Ovary (tissue), 10 donors: ENCODE measurements at places on chromosomes 3 and 15.

GRCh38 chr15:70354346-70354905 is 256.7 kb upstream of the TLE3 start:
- DNase-seq, result no peak

DNA sequence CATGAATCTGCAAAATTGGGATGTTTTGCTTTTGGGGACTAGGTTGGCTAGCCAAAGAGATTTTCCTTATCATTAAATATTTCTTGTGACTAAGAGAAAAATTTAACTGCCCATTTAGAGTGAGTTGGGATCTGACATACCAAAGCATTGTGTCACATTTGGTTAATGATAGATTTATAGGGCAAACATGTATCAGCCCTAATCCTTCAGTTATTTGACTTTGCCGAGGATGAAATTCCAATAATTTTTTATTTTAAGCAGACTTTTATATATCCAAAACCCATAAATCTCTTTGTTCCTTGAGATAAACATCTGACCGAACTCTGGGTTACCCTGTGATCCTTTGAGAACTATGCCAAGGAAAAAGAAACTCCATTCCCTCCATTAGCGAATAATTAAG is 218.9 kb downstream of the CDIN1 start:
- no peak for DNase-seq

GRCh38 chr3:171790898-171791691 is 19.2 kb downstream of the PLD1 start:
- no peak for DNase-seq

GRCh38 chr3:168260859-168261258 is 165.1 kb upstream of the GOLIM4 start:
- DNase-seq, result no peak

DNA sequence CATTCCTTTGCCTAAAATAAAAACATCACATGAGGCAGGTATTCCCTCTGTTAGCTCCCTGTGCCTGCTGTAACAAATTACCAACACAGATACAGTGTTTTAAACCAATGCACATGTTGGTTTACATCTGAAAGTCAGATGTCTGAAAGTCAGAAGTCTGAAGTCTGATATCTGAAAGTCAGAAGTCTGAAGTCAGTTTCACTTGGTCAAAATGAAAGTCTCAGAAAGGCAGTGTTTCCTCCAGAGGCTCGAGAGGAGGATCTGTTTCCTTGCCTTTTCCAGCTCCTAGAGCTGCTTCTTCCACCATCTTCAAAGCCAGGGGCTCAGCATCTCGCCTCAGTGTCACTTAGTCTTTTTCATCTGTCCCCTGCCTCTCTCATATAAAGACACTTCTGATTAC is 22.0 kb downstream of the SST start:
- DNase-seq, result no peak

- DNase-seq, result no peak
Measured at GRCh38 chr15:70374096-70374495, 276.4 kb upstream of the TLE3 start.

DNA sequence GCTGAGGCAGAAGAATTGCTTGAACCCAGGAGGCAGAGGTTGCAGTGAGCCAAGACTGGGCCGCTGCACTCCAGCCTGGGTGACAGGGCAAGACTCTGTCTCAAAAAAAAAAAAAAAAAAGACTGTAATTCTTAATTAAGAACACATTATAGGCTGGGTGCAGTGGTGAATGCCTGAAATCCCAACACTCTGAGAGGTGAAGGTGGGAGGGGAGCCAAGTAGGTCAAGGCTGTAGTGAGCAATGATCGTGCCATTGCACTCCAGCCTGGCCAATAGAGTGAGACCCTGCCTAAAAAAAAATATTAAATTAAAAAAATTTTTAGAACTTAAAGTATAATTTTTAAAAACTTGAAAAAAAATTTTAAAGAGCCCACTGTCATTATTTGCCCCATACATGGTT is 13.4 kb upstream of the ARPIN start:
- no peak for DNase-seq

DNA sequence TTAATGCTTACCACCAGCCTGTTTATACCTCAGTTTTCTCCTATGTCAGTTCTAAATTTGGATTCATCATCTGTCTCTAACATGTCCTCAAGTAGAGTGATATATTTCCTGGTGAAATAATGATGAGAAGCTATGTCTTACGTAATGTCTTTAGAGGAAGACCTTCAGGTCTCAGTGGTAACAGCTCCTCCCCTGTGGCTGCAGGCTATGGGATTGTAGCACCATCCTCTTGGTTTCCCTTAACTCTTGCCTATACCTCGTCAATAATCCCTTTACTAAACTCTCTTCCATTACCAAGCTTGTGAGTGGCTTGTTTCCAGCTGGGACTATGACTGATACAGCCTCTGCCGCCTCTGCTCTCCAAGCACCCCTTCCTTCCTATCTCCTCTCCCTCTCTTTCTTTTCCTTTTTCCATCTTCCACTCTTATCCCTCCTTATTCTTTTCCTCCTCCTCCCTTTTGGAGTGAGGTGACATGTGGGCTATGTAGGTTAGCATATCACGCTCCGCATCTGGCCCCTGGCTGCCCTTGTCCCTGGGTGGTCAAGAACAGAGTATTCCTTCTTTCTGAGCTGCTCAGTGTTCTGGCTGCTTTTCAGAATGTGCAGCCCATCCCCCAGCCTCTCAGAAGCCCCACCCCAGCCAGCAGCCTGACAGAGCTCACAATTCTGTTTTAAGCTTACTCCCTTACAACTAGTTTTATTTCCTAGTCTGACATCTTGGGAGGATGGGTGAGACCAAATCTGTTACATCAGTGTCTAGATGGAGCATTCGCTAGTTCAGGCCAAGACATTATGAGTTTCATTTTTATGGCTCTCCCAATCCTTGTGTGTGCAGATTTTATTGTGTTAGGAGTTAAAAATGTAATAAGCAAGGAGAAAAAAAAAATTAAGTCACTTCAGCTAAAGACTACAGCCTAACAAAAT is 75.0 kb upstream of the RNU6-1 start:
- DNase-seq, result peak; percentile 74

- DNase-seq, result peak; percentile 61
Measured at GRCh38 chr3:119240101-119240590, 532 bp downstream of the B4GALT4 start.

GRCh38 chr3:64815789-64816188 is 128.0 kb upstream of the ADAMTS9 start:
- no peak for DNase-seq

GRCh38 chr15:86001200-86001599 is 78.5 kb upstream of the AGBL1 start:
- DNase-seq, result no peak

GRCh38 chr3:129441215-129441614 is 1.2 kb downstream of the IFT122 start:
- DNase-seq, result no peak

GRCh38 chr15:85007137-85007536 is 25.5 kb downstream of the PDE8A start:
- DNase-seq, result no peak

GRCh38 chr3:153043729-153044328 is 118.2 kb upstream of the RAP2B start:
- DNase-seq, result no peak
